ENCODE measurements at places on chromosomes 13 and 19. TPM values are rescaled to one million over a fixed set of nuclear protein-coding genes. Genes with fewer than 3 reads are reported as not detected.
A peak's percentile ranks its signal among the peaks of the same experiment; 100 is the strongest.

CRX gene
- not detected for total RNA-seq

GRCh38 chr13:113192902-113193301 is 15.6 kb downstream of the PCID2 start:
- DNase-seq = no peak

DNA sequence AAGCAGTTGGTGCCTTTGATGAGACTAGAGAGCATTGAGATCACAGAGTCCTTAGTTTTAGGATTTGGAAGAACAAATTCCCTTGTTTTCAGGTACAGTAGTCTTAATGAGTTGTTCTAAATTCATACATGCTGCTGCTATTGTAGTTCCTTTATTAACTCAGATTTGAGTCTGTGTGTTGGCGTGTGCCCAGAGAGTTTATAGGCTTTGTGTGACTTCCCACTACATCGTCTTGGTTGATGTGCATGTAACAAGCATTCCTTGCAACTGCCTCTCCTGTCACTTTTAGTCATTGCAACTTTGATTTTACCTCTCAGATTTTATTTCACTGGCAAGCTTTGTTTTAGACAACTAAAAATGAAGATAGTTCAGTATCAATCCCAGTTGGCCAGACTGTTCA is 135.5 kb downstream of the ZAR1L start:
- DNase-seq = no peak

SLITRK6 gene
- total RNA-seq = 3.8 TPM

GRCh38 chr13:45833663-45834375 is 17.7 kb downstream of the SIAH3 start:
- peak; percentile 75 for DNase-seq

C19orf67 gene
- not detected for total RNA-seq

DNA sequence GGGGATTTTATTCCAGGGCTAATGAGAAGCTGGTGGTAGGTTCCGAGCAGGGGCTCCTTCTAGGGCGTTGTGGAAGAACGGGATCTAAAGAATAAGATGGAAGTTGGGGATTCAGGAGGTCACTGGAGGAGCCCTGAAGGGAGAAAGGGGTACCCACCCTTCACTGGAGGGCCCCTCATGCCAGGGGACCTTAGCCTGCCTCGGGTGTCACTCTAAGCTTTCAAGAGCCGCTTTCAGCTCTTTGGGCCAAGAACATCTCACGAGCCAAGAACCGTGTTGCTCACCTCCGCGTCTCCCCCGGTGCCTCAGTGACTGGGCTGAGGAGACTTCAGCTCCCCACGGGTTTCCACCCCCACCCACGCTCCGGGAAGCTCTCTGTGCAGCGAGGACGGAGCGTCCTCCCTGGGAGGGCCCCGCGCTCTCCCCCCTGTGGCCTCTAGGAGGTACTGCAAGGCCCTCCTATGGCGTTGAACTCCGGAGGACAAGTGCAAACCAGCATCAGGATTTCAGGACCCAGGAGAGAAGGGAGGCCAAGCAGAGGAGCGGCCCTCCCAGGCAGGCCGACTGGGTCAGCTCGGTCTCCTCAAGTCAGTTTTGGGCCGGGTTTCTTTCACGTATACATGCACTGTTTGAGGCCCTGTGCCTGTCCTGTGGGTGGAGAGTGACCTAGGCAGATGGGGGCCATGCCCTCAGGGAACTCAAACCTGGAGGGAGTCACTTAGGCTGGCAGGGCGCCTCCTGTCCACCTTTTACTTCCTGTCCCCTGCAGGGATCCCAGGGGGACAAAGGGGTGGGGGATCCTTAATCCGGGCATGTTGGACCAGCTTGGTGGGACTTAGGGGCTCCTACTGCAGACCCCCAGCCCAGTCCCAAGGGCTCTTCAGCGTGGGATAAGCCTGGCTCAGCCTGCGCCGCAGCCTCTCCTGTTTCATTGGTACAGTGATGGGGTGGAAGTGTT is 5.1 kb upstream of the KRTDAP start:
- DNase-seq = peak; percentile 28

DNA sequence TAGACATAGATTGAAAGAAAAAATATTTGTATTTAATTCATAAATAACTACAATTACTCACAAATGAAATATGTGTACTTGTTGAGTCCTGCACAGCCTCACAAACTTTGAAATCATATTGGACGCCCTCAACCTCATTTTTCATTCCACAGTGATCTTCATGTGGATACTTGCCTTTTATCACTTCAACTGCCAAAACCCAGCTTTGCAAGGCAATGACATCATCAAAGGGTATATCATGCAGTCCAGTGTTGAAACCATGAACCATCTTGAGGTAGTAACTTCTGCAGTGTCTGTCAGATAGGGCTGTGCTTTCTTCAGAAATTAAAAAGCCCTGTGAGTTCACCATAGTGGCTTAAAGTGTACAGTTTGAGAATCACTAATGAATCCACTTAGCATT is 82.2 kb downstream of the HS6ST3 start:
- DNase-seq = no peak

- DNase-seq = no peak
Observed at GRCh38 chr13:101025519-101025918, 350.9 kb upstream of the TMTC4 start.

All from mucosa of gallbladder (tissue), 1 donor.